Stimulated activated CD8-positive, alpha-beta memory T cell treated with anti-CD3 and anti-CD28 coated beads, Interleukin-15, amount 100 ng/mL, for 48 hours (primary cell): ENCODE measurements at places on chromosomes 5 and 9.

DNA sequence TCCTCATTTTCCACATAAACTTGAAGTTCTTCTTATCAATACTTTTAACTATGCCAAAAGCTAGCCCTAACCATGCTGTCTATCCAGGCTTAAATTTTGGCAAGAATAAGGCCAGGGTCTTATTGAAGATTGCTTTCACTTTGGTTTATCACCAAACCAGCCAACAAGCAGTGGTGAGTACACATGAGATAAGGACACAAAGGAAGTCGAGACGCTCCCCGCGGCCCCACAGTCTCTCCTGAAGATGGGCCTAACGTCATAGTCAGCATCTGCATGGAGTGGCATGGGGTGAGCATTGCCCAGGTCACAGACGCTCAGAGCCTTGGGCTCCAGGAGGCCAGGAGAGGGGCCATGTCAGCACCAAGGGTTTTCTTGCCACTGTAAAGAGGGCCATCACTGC lies 80.3 kb downstream of the ATPSCKMT start:
- DNase-seq: no peak

- no peak for DNase-seq
Observed at GRCh38 chr9:109641372-109641659, 138.7 kb upstream of the PALM2AKAP2 start.

DNA sequence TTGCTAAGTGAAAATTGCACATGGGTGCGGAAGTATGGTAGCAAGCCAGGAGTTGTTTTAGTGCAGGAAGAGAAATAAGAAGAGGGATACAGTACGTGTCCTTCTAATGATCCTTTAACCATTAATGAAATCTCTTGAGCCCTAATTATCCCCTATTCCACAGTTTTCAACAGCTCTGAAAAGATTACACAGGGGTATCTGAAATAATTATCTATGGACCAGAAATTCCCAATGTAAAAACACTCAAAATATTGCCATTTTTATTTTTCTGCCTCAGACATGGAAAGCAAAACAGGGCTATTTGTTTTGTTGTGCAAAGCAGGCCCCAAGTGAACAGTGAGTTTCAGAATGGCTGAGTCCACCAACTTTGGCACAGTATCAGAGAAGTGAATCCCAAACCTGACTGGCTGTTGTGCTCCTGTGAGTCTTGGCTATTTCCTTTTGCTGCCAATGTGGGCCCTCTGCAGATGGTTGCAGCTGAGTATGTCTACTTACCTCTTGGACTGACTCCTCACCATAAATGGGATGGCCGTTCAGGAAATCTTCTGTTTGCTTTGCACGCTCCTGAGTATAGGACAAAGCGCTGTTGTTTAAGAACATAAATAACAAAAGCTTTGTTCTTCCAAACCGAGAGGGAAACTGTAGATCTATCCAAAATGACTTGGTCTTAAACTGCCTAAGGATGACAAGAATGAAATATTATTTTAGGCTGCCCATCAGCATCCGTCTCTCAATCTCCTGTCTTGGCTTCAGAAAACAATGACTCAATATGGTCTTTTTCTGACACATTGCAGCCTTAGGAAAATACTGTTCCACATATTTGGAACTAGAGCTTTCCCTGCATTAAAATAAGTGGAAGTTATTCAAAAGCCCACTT lies 204.1 kb downstream of the DEPDC1B start:
- DNase-seq: no peak

- DNase-seq: no peak
Observed at GRCh38 chr5:143920772-143921171, 108.8 kb downstream of the HMHB1 start.

GRCh38 chr5:75824323-75824722 lies 107.1 kb upstream of the POC5 start:
- no peak for DNase-seq

DNA sequence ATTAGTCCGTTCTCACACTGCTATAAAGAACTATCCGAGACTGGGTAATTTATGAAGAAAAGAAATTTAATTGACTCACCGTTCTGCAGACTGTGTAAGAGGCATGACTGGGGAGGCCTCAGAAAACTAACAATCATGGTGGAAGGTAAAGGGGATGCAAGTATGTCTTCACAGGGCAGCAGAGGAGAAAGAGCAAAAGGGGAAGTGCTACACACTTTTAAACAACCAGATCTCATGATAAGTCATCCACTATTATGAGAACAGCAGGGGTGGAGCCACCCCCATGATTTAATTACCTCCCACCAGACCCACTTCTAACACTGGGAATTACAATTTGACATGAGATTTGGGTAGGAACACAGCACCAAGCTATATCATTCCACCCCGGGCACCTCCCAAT lies 26.6 kb downstream of the FST start:
- DNase-seq: no peak

DNA sequence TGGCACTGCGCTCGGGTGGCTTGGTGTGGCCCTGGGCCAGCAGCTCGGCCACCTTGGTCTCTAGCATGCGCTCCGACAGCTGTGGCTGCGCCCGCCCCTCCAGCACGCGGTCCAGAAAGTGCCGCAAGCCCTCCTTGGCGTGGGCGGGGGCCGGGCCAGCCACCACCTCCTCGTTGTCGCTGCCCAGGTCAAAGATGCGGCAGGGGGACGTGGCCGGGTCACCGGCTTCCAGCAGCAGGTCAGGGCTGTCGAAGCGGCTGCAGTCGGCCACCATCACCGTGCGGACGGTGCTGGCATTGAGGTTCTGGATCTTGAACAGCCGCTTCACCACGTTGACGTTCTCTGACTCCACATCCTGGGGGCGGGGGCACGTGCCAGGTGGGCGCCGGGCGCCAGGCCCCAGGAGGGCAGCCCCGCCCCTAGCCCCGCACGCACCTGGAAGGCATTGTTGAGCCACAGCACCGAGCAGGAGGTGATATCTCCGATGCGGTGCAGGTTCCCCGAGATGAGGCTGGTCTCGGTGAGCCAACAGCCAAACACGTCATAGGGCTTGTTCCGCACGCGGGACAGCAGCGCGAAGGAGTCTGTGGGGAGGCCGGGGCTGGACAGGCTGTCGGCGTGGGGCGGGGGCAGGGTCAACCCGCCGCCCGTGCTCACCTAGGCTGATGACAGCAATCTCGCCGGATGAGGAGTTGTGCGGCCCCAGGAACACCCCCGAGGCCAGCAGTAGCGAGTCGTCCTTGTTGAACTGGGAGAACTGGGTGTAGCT lies 2.2 kb downstream of the FBXW5 start:
- no peak for DNase-seq
